C1 segment of cervical spinal cord (tissue), 14 donors: ENCODE measurements at places on chromosomes 7 and 10.

- DNase-seq = no peak
Observed at GRCh38 chr7:47354831-47355541, 226.9 kb downstream of the TNS3 start.

DNA sequence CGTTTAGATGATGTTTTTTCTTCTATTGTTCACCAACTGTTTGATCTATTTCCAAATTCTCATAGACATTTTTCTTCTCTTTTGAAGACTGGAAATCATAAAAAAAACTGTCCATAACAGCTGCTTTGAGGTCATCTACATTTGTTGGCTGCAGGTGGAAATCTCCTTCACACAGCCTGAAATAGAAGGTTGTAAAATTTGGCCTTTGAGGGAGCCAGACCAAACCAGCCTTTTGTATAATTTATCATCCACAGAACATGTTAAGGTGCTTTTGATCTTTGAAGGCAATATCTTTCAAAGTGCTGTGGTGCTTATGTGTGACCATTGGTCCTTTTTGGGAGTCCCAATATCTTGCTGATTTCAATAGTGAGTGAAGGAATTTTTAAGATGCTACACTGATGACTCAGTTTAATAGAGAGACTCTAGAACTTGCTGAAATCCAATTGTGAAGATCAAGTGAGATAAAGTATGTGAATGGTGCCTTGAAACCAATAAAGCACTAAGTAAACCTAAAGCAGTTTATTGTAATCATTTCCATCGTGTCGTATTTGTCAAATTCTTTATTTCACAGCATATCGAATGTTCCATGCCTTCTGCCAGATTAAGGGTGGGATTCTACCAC lies 5.4 kb downstream of the FERD3L start:
- DNase-seq = no peak

- DNase-seq = no peak
Observed at GRCh38 chr7:27091941-27092818, 3.6 kb downstream of the HOXA1 start.

DNA sequence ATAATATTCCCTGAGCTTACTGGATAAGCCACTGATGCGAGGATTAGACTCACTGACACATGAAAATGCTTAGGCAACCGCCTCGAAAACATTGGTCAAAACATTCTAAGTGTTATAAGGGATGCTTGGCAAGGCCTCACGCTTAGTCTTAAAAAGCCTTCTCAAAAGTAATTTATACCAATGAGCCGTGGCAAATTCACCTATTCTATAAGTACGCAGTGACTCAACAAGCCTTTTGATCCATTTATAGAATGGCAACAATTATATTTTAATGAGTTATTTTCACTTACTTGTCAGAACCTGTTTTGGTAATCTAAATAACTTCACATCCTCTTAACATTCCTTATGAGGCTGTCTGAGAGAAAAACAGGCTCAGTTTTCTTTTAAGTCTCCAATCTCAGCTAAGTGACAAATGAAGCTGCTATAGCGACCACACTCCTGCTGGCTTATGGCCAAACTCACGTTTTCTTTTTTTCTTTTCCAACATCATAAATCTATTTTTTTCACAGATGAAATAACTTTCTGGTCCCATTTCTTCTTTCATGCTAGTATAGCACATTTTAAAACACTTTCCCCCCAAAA lies 121.2 kb upstream of the AFAP1L2 start:
- no peak for DNase-seq

GRCh38 chr10:50641626-50642025 lies 17.9 kb upstream of the SGMS1 start:
- no peak for DNase-seq
